ENCODE measurements at places on chromosomes 6 and 20.

DNA sequence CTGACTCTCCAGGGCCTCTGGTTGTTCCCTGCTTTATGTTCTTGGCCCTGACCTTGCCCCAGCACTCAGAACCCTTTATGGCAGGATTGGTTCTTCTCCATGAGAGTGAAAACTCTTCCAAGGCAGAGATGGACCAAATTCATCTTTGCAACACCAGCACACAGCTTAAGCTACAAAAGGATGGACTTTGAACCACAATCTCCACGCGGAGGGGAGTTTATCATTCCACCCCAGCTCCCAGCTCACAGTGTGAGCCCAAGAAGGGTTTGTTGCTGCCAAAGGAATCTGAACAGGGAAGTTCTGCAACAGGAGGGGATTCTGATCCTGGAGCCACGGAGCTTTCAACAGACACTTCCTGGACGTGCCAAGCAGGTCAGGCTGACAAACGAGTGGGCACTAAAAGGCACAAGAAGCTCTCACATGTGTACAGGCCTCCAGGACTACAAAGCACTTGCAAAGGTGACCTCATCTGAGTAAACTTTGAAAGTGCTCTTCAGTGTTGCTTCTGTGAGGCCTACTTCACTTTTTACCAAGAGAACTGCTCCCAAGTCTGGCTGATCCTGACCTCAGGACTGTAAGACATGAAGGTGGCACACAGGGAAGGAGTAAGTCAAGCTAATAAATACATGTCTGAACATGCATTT, 8.9 kb downstream of the FITM2 start:
- no peak for DNase-seq

DNA sequence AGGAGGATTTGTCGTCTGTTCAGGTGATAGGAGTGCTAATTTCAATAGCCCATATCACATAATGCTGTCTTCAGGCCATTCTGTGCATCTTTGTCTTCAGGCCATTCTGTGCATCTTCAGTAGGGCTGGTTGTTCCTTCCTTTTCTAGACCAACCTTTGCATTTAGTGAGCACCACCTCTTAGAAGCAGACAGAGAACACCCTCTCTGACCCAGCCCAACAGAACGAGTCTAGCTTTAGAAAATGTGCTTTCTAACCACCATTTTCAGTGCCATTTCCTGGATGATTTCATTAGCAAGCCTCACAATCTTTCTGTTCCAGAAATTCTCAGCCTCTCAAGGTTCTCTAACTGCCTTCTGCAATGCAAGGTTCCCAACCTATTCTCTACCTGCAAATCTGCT, 215.3 kb upstream of the KCNQ5 start:
- no peak for DNase-seq

DNA sequence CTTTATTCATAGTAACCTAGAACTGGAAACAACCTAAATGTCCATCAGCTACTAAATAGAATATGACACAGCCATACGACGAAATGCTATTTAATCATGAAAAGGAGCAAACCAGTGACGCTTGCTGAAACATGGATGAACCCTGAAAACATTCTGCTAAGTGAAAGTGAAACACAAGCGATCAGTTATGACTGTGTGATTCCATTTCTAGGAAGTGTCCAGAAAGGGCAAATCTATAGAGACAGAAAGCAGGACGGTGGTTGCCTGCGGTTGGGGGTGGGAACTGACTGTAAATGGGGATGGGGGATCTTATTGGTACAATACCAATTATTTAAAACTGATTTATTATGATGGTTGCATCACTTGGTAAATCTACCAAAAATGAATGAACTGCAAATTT, 126.8 kb downstream of the IPCEF1 start:
- DNase-seq, result peak; percentile 32

DNA sequence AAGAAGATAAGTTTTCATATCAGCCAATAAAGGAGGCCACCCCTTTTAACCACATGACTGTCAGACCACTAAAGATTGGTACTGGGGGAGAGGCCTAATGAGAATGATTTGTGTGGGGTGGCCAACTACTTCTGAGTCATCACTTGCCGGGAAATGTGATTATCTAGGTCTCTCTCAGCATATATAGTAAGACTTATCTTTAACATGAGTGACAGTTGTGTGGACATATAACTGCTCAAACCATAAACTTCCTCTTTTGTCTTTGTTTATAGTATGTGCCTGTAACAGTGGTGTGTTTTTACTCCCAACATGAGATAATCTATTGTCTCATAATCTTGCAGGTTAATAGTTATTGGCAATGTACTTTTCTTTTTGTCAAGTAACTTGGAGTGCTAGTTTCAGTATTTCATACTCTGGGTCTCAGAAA, 312.4 kb downstream of the CDKAL1 start:
- no peak for DNase-seq

DNA sequence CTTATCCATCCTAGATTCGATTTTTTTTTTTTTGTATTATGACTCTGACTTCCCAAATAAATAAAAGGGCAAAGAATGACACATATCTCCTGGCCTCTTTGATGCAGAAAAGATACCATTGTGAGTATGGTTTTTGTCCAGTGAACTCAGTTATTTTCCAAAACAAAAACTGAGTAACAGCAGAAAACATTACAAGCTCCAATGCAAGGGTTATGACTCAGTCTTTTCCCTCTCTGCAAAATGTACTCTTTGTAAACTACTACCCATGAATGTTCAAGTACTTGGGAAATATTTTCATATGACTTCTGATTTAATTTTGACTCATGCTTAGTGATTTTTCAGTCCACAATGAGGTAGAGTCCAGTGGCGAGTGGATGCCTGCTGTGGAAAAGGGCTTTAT, 355.3 kb downstream of the RNF144B start:
- no peak for DNase-seq

DNA sequence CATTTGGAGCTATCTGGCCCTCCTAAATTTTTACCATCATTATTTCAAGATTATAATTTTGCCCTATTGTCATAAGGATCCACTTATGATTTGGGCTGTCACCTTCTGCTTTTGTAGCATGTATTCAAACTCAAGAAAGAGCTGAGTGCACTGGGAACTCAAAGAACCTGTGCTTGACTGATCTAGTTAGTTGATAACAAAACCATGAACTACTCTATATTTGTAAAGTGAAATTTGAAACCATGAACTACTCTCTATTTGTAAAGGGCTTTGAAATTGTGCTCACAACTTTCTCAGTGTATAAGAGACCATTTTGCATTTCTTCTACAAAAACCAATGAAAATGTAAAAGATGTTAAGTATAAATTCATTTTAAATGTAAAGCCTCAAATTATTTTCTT, 77.5 kb upstream of the POPDC3 start:
- DNase-seq, result no peak

- DNase-seq, result no peak
Measured at GRCh38 chr20:13493143-13493542, 145.6 kb downstream of the TASP1 start.

DNA sequence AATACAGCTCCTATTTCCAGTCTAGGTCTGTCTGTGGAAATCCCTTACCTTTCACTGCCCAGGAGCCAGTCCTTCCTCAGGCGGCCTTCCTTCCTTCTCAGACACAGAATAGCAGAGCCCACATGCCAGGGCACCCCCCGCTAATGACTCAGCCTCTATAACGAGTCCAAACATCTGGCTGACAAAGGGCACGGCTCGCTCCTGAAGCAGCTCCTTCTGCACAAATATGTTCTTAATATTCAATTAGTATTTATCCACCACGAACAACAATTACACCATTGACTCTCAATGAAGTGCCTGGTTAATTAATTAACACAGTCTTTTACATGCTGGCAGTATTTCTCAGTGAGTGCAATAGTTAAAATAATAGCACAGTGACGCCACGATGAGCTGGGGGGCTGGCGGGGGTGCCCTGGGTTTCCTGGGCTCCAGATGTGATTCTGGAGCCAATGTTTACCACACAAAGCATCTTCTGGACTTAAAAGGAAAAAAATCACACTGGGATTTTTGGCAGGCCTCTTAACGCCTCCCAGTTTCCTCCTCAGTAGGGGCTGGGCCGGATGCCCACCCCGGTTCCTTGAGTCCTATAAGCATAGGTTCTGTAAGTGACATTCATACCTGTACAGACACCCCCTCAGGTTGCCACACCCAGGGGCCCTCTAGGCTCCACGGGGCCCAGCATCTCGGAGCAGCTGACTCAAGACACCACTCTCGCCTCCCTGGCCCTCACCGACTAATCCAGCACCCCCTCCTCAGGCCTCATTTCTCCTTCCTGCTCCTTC, 158.6 kb upstream of the MLN start:
- DNase-seq, result no peak

GRCh38 chr6:127365874-127366273, 22.5 kb upstream of the ECHDC1 start:
- no peak for DNase-seq

GRCh38 chr6:47278545-47278944, 31.2 kb downstream of the TNFRSF21 start:
- no peak for DNase-seq

DNA sequence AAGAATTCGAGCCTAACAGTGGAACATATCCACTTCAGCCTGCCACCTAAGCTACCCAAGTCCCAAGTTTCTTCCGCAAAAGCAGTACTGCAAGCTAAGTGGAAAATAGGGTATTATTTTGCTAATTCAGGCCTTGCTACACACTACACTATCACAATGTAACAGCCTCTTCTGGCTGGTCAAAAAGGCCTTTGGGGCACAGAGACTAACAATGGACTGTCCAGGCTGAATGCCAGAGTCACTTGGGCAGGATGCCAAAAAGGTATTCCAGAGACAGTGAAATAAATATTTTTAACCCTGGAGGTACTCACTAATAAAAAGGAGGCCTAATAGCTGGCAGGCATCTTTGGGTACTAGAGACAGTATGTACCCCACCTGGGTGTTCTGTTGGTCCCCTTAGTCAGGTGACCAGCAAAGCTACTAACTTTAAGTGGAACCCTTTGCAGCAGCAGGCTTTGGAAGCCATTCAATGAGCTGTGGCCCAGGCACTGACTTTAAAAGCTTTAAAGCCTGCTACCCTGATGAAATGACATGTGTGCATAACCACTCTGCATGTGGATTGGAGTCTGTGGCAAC, 692.1 kb downstream of the HTR1B start:
- DNase-seq, result no peak

DNA sequence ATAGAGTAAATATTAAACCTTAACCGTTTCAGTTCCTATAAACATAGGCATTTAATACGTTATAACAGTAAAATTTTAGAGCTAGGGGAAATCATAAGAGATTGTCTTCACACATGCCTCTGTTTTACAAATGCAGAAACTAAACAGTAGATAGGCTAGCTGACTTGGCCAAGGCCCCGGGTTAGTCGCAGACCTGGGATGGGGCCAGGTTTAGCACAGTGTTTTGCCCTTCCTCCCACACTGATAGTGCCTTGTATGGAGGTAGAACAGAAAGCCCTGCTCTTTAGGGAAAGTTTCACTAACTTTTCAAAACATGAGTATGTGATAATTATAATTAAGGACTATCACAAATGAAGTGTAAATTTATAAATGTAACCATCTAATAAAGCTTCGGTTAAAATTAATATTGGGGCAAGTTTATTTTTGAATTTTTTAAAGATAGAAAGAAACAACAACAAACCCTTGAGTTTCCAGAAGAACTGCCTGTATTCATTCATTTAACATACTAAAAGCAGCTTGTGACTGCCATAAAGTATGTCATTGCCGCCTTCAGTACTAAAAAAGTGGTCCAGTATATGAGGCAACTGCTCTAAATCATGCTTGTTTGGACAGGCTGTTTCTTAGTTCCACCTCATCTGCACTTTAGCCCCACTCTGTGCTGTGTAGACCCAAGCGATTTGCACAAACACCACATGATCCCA, 62.5 kb upstream of the LOC128125822 start:
- no peak for DNase-seq

GRCh38 chr6:35719830-35720733, 16.8 kb upstream of the ARMC12 start:
- DNase-seq, result no peak

- no peak for DNase-seq
Measured at GRCh38 chr20:47964149-47964548, 178.9 kb upstream of the SULF2 start.

GRCh38 chr6:168664956-168665355, 224.0 kb downstream of the SMOC2 start:
- DNase-seq, result no peak

DNA sequence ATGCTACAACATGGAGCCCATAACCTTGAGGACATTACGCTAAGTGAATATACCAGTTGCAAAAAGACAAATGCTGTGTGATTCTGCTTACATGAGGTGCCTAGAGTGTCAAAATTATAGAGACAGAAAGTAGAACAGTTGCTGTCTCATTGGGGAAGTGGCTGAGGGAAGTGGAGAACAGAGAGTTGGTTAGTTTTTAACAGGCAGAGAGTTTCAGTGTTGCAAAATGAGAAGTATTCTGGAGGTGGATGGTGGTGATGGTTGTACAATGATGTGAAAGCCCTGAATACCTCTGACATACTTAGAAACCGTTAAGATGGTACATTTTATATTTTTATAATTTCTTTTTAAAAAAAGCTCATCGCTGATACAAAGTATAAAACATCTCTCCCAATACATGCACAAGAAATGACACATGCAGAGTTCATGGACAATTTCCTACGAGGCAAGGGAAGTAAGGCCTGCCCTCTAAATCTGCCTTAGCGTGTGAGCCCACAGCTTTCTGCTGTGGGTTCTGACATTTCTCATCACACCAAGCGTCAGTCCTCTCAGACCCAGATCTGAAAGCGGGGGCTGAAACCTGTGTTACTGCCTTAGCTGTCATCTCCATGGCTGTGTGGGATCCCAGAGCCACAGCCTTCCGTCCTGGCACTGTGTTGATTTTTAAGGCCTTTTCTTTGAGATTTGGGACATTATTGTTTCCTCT, 126.0 kb downstream of the RNASET2 start:
- DNase-seq, result no peak

Data from stimulated activated CD8-positive, alpha-beta memory T cell treated with anti-CD3 and anti-CD28 coated beads, Interleukin-2, amount 100 ng/mL, for 48 hours (primary cell).